ENCODE measurements at places on chromosomes 16 and 17. TPM values are rescaled to one million over a fixed set of nuclear protein-coding genes. Genes with fewer than 3 reads are reported as not detected.
A peak's percentile ranks its signal among the peaks of the same experiment; 100 is the strongest.

Gene GNAO1
- polyA plus RNA-seq: 0.15 TPM

Gene TMEM92
- 0.28 TPM for polyA plus RNA-seq

Gene EVI2B
- polyA plus RNA-seq: 0.78 TPM

Gene SOST
- polyA plus RNA-seq: not detected

Gene RASL10B
- 4.3 TPM for polyA plus RNA-seq

Gene SPNS3
- not detected for polyA plus RNA-seq

Gene ELMO3
- polyA plus RNA-seq: 3.1 TPM

Gene FAM171A2
- polyA plus RNA-seq: 4.9 TPM

Gene SNF8
- 358 TPM for polyA plus RNA-seq

Gene ZP2
- not detected for polyA plus RNA-seq

Gene ERN2
- not detected for polyA plus RNA-seq

Gene TRPV3
- polyA plus RNA-seq: 0.28 TPM

Gene ZNF646
- 3.4 TPM for polyA plus RNA-seq

GRCh38 chr17:50125420-50125997 is 4.5 kb downstream of the SAMD14 start:
- no peak for DNase-seq

DNA sequence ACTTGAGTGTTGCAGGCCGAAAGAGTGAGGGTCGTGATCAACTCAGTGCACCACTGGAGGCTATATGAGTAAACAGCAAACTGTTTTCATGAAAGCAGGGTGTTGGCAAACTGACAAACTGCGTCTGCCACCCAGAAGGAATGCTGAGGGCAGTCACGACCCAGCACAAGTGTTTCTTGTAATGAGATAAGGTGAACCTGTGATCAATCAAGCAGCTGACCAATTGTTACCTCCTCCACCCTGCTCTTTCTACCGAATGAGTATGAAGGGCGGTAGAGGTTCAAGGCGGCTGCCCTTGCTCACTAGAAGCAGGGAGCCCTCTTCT is 5.5 kb upstream of the SRL start:
- DNase-seq: no peak

GRCh38 chr17:35791681-35792350 is 3.6 kb downstream of the MMP28 start:
- DNase-seq: no peak

- no peak for DNase-seq
Measured at GRCh38 chr16:13816701-13817100, 103.3 kb upstream of the ERCC4 start.

- no peak for DNase-seq
Measured at GRCh38 chr16:71852561-71852960, 6.8 kb downstream of the ATXN1L start.

DNA sequence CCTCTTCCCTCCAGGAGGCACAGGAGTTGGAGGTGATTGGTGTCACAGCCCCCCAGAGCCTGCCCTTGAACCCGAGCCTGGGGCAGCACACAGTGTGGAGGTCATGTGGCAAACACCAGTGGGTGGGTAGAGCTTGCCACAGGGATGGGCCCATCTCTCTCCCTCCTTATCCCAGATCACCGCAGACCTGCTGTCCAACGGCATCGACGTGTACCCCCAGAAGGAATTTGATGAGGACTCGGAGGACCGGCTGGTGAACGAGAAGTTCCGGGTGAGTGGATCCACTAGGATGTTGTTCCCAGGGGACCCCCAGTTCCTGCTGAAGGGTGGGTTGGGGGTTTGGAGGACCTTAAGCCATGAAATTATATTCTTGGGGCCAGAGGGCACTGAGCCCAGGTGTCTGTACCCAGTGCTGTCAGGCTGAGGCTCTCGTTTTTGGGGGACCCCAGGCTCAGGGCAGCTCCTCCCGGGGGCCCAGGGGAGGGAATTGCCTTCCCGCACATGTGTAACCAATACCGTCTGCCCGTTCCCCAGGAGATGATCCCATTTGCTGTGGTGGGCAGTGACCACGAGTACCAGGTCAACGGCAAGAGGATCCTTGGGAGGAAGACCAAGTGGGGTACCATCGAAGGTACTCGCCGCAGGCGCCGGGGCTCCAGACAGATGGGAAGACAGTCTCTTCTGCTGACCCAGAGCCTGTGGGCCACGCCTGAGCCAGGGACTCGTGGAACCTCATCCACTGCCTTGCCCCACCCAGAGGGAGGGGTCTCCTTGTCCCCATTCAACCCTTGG is 351.9 kb downstream of the SEC14L1 start:
- DNase-seq: no peak

- DNase-seq: no peak
Measured at GRCh38 chr16:87438611-87438985, 46.5 kb downstream of the MAP1LC3B start.

DNA sequence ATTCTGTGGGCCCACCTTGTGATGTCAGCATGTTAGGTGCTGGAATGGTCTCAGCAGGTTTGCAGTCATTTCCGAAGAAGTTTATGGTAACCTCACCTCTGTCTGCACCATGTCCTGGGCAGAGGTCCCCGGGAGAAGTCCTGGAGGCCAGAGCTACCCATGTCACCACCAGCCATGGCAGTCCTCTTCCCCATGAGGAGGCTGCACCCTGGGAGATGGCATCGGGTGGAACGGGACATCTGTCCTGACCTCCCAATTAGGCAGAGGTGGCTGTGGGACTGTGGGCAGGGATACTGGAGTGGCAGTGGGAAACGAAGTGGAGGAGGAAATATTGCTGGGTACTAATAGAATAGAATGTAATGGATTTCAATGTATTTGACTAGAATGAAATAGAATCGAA is 511.8 kb upstream of the WSB1 start:
- DNase-seq: no peak

- DNase-seq: peak; percentile 84
Measured at GRCh38 chr17:17792551-17793377, 44.0 kb downstream of the SREBF1 start.

- DNase-seq: peak; percentile 68
Measured at GRCh38 chr17:83110735-83111134, 31.3 kb downstream of the METRNL start.

GRCh38 chr16:17921357-17921978 is 415.1 kb downstream of the NPIPA8 start:
- DNase-seq: peak; percentile 6

DNA sequence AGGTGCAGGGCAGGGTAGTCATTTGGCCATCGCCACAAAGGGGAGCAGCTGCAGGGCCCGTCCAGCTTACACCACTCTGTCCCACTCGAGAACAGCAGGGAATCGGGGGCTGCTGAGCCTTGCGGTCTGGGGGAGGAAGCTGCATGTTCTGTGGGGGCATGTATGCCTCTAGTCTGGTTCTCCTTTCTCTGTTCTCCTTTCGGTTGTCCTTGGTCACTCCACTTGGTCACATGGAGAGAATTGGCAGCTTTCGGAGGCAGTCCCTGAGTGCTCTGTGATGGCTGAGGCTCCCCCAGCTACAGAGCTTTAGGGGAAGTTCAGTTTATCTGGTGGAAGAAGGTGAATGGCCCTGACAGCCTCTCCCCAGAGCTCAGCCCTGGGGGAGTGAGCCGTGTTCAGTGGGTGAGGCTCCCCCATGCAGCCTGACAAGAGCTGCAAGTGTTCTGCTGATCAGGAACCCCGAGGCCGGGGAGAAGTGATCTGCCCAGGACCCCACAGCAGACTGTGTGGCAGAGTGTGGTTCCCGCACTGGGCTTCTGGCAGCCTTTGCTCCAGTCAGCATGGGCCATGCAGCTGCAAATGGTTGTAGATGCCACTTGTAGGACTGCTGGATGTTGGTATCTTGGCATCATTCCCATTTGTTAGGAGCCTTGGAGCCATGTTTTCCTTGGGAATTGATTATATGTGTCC is 22.3 kb upstream of the SMPD3 start:
- DNase-seq: no peak

- DNase-seq: peak; percentile 81
Measured at GRCh38 chr16:55651841-55652824, 3.7 kb upstream of the SLC6A2 start.

DNA sequence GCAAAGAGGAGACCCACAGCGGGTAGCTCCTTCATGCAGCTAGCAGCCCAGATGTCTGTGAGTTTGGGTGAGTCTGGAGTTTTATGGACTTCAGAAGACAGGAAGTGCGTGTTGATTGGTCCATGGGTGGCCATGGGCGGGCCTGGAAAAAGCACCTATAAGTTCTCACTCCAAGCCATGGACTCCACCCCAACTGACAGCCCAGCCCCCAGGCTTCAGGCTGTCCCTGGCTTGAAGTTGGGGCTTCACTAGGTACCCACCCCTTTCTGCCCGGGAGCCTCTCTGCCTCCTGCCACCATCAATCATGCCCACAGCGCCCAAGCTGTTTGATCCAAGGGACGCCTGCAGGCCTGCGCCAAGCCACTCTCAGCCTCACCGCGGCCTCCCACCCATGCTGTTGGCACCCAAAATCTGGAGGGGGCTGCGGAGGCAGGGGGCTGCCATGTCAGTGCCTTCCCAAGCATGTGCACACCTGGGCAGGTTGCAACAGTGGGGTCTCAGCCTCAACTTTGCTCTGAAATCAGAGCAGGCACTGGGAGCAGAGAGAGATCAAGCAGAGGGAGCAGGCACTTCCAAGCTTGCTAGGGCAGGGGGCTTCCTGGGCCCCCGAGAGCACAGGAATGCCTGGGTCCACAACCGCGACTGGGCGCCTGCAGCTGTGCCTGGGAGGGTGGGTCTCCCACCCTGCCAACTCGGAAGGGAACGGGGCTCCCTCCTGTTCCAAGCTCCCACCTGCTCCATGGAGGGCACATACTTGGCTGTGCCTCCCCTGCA is 1503.7 kb downstream of the CDH11 start:
- no peak for DNase-seq

GRCh38 chr17:70622368-70623260 is 453.3 kb downstream of the KCNJ2 start:
- DNase-seq: peak; percentile 37

- DNase-seq: peak; percentile 80
Measured at GRCh38 chr17:81534157-81535006, 6.2 kb downstream of the FSCN2 start.

GRCh38 chr17:44840936-44841335 is 6.7 kb upstream of the HIGD1B start:
- DNase-seq: no peak

DNA sequence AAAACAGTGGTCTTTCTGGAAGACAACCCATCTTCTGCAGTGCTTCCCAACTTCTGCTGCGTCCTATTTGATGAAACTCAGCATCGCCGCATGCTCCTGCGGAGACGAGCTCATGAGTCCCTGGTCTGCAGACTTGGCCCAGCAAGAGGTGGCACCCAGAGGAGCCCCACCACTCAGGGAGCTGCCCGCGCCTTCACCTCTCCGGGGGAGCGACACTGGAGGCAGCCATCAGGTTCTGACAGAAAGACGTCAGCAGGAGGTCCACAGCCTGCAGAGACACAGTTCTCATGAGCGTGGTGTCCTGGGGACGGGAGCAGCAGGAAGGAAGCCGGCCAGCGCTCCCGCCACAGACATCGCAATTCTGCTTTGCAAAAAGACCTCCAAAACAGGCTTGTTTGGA is 46.1 kb downstream of the FANCA start:
- DNase-seq: no peak

DNA sequence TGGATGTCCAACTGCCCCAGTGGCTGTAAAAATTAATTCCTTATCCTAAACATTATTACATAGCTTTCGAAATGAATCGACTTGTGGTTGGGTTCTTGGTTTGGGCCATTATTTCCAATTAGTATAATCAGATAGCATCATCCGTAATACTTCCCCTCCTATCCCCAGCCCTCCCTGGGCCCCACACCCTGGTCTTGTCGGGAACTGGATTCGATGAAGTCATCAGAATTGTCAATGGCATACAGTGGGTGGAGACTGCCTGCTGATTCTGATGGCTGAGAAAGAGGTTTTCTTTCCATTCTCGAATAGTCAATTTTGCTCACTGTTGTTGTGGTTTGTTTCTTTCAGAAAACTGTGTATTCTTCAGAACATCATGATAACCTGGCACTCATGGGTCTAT is 395.1 kb downstream of the SEC14L1 start:
- no peak for DNase-seq

GRCh38 chr16:24023621-24024020 is 187.8 kb downstream of the PRKCB start:
- DNase-seq: no peak

- peak; percentile 81 for DNase-seq
Measured at GRCh38 chr16:85303354-85303883, 191.1 kb upstream of the CIBAR2 start.

DNA sequence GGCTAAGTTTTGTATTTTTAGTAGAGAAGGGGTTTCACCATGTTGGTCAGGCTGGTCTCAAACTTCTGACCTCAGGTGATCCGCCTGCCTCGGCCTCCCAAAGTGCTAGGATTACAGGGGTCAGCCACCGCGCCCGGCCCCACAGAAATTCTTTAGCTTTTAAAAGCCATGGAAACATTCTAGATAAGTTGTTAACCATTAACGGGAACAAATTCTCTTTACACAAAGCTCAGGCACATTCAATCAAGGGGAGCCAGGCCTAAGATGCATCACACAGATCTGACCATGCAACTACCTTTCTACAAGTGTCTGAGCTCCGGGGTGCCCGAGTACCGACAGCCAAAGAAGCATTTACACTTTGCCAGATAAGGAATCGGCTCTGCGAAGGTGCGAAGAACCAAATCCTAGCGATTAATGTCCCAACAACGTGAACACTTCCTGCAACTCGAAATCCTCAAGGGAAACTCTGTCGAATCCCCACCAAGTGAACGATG is 1.0 kb downstream of the EMC8 start:
- DNase-seq: no peak

DNA sequence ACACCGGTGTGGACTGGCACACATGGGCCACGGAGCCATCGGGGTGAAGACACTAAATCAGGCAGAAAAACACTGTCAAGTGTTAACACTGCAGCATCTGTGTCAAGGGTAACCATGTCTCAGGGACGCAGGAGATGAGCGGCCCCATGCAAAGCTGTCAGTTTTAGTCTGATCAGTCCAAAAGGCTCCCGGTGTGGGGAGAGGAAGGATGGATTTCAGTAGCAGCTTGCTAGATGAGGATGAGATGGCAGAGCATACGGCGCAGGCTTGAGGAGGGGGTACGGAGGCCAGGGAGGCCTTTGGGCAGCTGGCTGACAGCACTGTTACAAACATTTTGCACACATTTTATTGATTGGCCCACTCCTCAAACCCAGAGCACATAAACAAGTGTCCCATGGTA is 98.1 kb downstream of the GNAO1 start:
- DNase-seq: no peak

DNA sequence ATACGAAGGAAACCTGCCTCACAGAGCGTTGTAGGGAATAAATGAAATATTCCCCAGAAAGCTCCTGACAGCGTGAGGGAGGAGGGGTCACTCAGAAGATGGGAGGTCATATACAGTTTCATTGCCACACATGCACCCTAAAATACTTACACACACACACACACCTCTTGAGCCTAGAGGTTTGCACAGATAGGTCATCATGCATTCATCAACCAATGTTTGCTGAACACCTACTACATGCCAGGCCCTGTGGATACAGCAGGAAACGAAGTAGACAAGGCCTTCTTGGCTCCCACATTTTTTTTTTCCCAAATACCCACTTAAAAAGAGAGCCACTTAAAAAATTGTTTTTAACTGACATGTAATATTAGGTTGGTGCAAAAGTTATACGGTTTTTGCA is 907 bp upstream of the PLLP start:
- no peak for DNase-seq

- DNase-seq: peak; percentile 66
Measured at GRCh38 chr17:79028496-79029326, 4.7 kb downstream of the C1QTNF1 start.

GRCh38 chr17:76870377-76870714 is 2.1 kb downstream of the MGAT5B start:
- DNase-seq: no peak

Data from SK-N-SH (cell line).